ENCODE measurements at places on chromosomes 12 and 14.

GRCh38 chr12:26162174-26162573 is 33.2 kb upstream of the SSPN start:
- no peak for DNase-seq

DNA sequence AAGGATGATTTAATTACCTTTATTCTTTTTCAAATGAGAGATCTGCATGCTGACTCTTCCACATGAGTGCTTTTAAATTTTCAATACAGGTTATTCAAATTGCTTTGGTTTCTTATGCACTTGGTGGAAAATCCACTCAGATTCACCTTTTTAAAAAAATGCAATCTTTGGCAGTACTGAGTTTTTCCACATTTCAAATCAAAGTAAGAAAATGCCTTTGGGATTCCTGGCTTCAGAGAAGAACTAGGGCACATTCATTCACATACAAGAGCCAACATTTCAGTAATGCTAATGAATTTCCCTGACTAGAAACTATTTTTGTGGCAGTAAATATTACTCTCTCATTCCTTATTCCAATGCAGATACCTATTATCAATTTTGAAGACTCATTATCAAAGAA is 342.2 kb downstream of the ETNK1 start:
- no peak for DNase-seq

- DNase-seq: no peak
These were observed 1.9 kb downstream of the MYO1A start for GRCh38 chr12:57047981-57048380.

- no peak for DNase-seq
These were observed 126.8 kb upstream of the EVL start for GRCh38 chr14:99938376-99938775.

DNA sequence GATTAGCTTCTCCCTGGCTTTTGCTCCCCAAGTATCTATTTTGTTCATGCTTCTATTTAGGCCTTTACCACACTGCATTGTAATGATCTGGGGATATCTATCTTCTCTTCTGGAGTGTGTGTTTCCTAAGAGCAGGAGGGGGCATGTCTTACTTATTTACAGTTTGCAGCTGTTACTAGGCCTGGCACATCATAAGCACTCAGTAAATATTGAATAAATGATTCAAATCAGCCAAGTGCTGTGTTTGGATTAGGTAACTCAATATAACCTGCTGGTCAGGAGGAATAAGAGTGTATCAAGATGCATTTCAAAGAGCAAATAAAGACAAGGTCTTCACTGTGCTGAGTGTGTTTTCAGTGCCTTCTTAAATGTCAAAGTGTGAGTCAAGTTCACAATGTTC is 186.1 kb downstream of the FOXG1 start:
- DNase-seq: no peak

- no peak for DNase-seq
These were observed 165.5 kb downstream of the ANO6 start for GRCh38 chr12:45381351-45381750.

DNA sequence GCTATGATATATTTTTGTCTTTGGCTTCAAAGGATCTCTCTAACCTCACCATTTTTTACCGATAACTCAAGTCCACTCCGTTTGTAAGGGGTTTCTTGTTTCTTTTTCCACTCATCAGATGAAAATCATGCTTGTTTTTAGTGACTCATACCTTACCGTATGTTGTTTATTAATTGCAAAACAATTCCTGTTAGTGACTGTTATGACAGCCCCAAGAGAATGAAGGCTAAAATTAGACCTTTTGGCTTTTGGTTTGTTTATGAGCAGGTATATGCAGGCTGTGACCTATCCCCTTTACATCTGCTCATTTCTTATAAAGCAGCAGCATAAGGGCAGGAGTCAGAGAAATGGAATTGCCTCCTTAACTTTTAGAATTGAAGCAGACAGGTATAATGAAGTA is 319.8 kb downstream of the CEP128 start:
- no peak for DNase-seq

DNA sequence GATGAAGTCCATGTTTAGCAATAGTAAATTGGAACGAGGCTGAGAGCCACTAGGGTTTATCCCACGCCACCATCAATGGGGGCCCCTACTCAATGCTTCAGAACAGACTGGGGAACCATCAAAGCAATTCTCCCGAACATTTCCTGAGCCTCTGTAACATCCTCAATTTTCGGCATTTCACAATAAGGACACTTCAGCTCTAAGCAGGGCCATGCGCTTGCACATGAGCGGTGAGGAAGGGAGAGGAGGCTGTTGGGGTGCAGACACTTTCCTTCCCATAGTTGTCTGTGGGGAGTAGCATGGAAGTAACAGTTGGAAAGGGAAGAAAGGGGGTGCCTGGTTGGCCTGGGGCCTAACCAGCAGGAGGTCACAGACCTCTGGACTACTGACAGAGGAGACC is 129.9 kb upstream of the PRMT8 start:
- DNase-seq: peak; percentile 1

DNA sequence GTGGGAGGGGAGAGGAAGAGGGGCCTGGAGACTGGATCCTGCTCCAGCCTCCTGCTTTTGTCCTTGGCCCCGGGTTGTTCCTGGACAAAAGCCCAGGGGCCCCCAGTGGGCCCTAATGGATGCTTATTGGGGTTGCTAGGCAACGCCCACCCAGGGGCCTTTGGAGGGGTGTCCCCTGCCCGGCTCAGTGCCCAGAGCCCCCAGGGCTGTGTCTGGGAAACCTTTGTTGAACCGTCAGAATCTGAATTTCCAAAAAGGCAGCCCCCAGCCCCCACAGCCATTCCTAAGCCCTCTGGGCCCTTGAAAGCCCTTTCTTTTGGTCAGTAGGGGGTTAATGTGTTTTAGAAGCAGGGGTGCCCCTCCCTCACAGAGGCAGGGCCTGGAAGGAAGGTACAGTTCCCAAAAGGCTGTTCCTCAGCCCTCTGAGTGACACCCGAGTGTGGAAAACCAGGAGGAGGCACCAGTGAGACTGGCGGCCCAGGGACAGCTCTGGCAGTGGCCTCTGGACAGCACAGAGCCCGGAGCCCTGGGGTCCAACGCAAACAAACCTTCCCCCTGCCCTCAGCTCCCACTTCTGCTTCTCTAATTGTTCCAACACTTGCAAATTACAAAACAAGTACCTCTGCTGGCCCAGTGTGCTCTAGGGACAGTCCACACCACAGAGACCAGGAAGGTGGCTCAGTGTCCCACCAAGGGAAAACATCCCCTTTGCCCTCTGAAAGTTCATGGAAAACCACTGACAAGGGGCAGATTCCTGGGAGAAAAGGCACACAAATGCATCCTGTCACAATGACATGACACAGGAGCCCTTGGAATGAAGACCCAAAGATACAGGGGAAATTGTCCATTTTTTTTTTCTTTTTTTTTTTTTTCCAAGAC is 19.4 kb downstream of the HHIPL1 start:
- no peak for DNase-seq

DNA sequence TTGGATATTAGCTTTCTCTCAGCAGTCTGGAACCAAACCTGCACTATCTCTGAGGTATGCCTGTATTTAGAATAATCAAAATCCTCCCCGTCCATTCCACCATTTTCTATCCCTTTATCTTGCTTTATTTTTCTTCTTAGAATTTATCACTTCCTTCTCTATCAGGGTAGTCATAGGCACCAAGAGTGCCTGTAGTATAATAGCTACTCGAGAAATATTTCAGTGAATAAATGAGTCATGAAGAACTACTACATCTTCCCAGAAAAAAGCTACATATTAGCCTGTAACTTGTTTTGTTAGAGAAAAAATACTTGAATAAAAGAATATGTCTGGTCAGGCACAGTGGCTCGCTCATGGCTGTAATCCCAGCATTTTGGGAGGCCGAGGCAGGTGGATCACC is 4.3 kb downstream of the SLC2A14 start:
- DNase-seq: no peak

DNA sequence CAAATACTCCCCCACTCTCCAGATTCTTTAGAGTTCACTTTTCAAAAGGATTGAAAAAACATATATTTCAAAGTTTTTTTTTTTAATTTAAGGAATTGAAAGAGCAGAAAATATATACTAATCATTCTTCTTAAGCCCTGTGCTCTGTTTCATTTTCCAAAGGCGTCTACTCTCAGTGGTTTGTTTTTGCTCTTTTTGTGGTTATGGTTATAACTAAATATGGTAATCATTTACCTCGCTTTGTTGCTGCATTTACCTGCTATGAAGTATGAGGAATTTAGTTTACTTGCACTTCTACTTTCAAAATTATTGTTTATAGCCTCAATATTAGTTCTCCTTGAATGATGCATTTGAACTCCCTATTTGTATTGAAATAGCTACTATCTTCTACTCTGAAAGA is 55.9 kb upstream of the LRRK2 start:
- DNase-seq: no peak

DNA sequence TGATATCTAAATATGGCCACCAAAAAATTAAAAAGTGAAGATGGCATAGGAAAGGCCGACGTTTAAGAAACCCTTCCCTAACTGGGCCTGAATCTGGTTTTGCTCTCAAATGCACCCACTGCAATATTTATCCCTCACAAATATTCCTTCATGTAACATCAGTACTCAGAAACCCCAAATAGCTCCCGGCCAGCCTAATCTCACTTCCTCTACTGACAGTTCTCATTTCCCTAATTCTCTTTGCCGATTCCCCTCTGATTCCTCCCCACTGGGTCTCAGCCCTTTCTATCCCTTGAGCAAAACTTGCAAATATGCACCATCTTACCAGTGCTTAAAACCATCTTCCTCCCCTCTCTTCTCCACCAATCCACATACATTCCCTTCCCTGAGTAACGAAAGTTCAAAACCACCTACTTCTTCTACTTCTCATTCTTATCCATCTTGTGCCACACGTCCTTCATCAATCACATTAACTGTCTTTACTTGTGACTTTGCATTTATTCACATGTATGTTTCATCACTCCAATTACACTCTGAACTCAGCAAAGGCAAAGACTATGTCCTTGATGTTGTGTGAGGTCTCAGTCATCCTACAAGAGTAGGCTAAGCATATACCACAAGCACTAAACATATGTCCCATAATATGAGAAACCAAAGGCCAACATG is 23.1 kb downstream of the KCNK10 start:
- DNase-seq: no peak
